ENCODE measurements at places on chromosomes 1 and 21. TPM values are rescaled to one million over a fixed set of nuclear protein-coding genes. Genes with fewer than 3 reads are reported as not detected.
A peak's percentile ranks its signal among the peaks of the same experiment; 100 is the strongest.

ACTN2 gene
- not detected for total RNA-seq

TAF1A gene
- 19.7 TPM for total RNA-seq

- peaks cover 5% of the 10 kb centered on the region for H3K4me1 ChIP-seq
- DNase-seq = no peak
- no peak overlapping the region for H3K4me3 ChIP-seq
- no peaks in the 10 kb centered on the region for H3K36me3 ChIP-seq
- no peaks in the 10 kb centered on the region for H3K27me3 ChIP-seq
These were observed 10.8 kb downstream of the HMGB4 start for GRCh38 chr1:33874636-33875035.

GRCh38 chr1:91011726-91012125, 10.1 kb downstream of the ZNF644 start:
- peaks cover 20% of the 10 kb centered on the region for H3K36me3 ChIP-seq
- peak overlapping the region; percentile 18 for H3K27ac ChIP-seq
- peaks cover 20% of the 10 kb centered on the region for H3K4me1 ChIP-seq
- DNase-seq = no peak
- no peak overlapping the region for H3K4me3 ChIP-seq

DNA sequence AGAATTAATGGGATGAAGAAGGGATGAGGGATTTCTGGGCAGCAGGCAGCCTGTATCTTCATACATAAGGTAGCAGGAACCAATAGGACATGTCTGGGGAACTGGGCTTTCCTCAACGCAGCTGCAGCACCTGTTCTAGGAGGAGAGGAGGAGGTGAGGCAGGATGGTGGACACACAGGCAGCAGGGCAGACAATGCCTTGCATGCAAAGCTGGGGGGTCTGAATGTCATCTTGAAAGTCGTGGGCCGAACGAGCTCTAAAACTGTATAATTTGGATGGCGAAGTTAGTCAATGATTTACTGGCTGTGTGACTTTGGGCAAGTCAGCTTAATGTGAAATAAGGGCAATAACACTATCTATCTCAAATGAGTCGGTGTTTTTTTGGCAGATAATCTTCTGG, 124.4 kb downstream of the BEND5 start:
- no peak overlapping the region for H3K4me3 ChIP-seq
- no peak overlapping the region for H3K27ac ChIP-seq
- H3K4me1 ChIP-seq = peaks cover 18% of the 10 kb centered on the region
- H3K27me3 ChIP-seq = peaks cover 5% of the 10 kb centered on the region
- DNase-seq = no peak
- H3K36me3 ChIP-seq = no peaks in the 10 kb centered on the region

GRCh38 chr1:28893403-28894102, 20.8 kb upstream of the EPB41 start:
- peaks cover 4% of the 10 kb centered on the region for H3K27me3 ChIP-seq
- no peaks in the 10 kb centered on the region for H3K36me3 ChIP-seq
- no peaks in the 10 kb centered on the region for H3K4me1 ChIP-seq
- no peak overlapping the region for H3K27ac ChIP-seq
- DNase-seq = no peak
- no peak overlapping the region for H3K4me3 ChIP-seq

- no peaks in the 10 kb centered on the region for H3K27me3 ChIP-seq
- H3K27ac ChIP-seq = no peak overlapping the region
- H3K4me3 ChIP-seq = no peak overlapping the region
- H3K4me1 ChIP-seq = no peaks in the 10 kb centered on the region
- no peak for DNase-seq
- peaks cover 6% of the 10 kb centered on the region for H3K36me3 ChIP-seq
These were observed 12.7 kb upstream of the RWDD3 start for GRCh38 chr1:95221306-95221705.

DNA sequence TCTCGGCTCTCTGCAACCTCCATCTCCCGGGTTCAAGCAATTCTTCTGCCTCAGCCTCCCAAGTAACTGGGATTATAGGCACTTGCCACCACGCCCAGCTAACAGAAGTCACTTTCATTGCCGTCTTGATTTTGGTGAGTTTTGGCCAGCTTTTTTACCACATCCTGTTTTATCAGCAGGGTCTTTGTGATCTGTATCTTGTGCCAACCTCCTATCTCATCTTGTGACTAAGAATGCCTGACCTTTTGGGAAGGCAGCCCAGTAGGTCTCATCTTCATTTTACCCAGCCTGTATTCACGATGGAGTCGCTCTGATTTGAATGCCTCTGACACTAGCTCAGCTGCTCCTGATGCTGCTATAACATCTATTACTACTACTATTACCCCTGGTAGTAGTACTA, 46.8 kb upstream of the BARHL2 start:
- H3K36me3 ChIP-seq = no peaks in the 10 kb centered on the region
- no peak overlapping the region for H3K27ac ChIP-seq
- H3K4me1 ChIP-seq = peaks cover 12% of the 10 kb centered on the region
- DNase-seq = no peak

Measured in progenitor cell of endocrine pancreas (in vitro differentiated cells).